Right cardiac atrium (tissue), 5 donors: ENCODE measurements at places on chromosomes 13 and 19.

DNA sequence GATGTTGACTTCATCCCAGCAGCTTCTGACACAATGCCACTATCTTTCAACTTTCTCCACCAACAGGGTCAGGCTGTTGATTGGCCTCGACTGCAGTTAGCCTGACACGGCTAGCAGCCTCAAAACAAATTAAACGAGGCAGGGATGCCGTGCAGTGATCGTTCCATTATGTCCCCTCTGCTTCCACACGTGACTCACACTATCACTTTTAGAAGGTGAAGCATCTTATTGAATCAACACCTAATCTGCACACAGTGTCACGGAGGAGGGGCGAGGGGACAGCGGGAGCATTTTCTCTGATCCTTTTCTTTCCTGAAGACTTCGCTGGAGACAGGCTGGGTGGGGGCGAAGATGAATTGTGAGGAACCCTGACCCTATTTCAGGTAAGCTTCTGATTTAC lies 241.9 kb upstream of the ZNF507 start:
- DNase-seq: no peak

GRCh38 chr19:6588508-6589345 lies 2.2 kb downstream of the CD70 start:
- no peak for DNase-seq

DNA sequence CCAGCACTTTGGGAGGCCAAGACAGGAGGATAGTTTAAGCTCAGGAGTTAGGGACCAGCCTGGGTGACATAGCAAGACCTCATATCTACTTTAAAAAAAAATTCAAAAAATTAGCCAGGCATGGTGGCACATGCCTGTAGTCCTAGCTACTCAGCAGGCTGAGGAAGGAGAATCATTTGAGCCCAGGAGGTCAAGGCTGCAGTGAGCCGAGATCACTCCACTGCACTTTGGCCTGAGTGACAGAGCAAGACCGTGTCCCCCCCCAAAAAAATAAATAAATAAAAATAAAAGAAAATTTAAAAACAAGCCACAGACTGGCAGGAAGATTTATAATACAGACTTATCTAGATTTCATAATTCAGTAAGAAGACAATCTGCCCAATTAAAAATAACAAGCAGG lies 14.8 kb downstream of the PSPC1 start:
- DNase-seq: no peak

DNA sequence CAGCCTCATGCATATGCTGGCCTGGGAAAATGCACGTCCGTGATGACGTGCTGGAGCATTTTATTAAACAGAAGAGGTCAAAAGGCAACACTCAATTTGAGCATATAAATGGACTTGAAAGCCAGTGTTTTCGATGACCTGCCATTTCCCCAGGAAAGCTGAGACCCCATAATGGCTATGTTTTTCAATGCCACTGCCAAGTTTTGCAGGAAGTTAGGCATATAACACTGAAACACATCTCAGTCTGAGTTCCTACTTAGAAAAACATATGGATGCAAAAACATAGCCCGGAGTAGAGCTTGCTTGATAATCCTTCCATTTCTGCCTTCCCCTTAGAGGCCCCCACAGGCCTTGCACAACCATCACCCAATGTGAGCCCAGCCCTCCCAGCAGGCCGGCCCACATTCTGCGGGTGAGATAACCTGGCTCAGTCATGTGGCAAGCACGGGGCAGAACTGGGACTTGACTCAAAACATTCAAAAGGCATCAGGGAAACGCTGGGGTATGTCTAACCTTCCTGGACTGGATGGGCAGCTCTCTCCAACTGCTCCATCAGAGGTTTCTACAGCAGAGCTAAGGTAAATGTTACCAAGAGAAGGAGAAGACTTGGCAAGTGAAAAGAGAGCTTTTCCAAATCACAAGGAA lies 24.9 kb downstream of the EPS15L1 start:
- DNase-seq: peak; percentile 93

DNA sequence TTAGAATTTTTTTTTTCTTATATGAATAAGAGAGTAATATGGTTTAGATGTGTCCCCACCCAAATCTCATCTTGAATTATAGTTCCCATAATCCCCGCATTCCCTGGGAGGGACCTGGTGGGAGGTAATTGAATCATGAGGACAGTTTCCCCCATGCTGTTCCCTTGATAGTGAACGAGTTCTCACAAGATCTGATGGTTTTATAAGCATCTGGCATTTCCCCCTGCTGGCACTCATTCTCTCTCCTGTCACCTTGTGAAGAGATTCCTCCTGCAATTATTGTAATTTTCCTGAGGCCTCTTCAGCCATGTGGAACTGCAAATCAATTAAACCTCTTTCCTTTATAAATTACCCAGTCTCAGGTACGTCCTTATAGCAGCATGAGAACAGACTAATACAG lies 205.7 kb downstream of the MYO16 start:
- DNase-seq: no peak

GRCh38 chr19:23273590-23274412 lies 23.6 kb upstream of the ZNF724 start:
- peak; percentile 96 for DNase-seq

- no peak for DNase-seq
Measured at GRCh38 chr13:64528838-64529237, 2701.3 kb downstream of the PCDH9 start.

- DNase-seq: no peak
Measured at GRCh38 chr13:113497217-113497616, 6.7 kb upstream of the DCUN1D2 start.

DNA sequence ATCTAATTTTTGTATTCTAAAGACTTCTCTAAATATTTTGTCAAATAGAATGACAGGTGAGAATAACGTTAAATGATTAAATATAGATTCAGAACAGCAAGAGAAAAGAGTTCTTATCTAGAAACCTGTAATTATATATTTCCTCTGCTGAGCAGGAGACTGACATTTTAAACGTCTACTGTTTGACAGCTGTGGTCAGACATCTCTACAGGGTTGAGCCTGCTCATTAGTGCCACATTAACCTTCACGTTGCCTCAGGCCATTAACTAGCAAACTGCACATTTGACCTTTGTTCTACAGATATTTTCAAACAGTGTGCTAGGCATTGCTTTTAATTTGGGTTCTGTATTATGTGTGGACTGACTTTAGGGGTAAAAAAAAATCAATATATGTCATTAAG lies 347.5 kb downstream of the GPC5 start:
- no peak for DNase-seq

DNA sequence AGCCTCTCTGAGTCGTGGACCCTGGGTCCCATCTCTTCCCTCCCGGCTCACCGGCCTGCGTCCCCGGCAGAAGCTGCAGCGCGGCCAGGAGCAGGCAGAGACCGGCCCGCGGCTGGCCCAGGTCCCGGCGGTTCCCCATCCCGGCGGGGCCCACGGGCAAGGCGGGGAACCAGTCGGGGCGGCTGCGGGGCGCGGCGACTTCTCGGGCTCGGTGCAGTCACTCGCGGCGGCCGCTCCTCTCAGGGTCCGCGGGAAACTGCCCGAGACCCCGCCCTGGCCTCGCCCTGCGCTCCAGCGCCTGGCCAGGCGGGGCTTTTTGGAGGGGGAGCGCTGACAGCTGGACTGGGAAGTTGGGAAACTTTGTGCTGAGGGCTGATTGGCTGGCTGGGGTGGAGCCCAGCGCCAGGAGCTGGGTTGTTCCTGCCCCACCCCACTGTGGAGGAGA lies at the start of gene COL5A3:
Gene COL5A3 (minus strand): TSS at position 258 of the 445 bp plus-strand sequence. CDS start 119 bp downstream, at position 139.
- DNase-seq: peak; percentile 93

- no peak for DNase-seq
Measured at GRCh38 chr13:51704399-51705313, 99.3 kb downstream of the DHRS12 start.

- peak; percentile 85 for DNase-seq
Measured at GRCh38 chr19:48169578-48169938, 586 bp downstream of the LIG1 start.
